ENCODE measurements at places on chromosomes 2 and 18. TPM values are rescaled to one million over a fixed set of nuclear protein-coding genes. Genes with fewer than 3 reads are reported as not detected.

DNA sequence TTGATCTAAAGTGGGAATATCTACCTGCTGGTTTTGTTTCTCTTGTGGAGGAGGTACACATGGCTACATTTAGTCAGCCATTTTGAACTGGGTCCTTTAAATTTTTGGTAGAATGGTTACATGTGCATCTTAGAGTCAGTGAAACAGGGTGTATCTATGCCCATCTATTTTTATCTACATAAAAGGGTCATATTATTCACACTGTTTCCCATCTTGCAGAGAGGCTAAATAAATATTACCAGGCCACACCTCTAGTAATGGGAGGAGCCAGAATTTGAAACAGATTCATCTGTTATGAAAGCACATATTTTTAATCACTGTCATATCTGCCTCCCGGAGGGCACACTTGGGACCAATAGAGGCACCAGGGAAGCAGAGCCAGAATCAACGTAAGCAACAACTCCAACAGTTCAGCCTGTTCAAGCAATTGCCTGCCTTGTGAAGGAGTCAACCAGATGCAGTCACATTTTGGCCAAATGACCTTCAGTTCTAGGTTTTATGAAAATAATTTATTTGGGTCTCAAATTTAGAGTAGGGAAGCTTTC is 376.8 kb downstream of the TSN start:
- no peak for DNase-seq

DNA sequence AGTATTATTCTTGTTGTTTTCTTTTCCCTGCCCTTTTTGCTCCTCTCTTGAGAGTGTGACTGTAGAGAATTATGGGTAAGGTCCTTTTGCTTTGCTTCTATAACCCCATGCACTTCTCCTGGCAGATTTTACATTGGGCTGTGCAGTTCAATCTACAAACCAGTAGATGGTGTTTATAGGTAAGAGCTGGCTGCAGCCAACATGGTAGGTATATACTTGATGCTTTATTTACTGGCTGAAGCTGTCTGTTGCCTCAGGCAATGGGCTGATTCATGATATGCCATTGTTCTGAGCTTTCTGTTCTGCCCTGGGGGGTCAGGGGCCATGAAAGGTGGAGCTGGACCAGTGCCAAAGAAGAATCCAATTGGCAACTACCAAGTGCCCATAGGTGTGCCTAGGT is 48.3 kb upstream of the MYL1 start:
- DNase-seq = no peak

DNA sequence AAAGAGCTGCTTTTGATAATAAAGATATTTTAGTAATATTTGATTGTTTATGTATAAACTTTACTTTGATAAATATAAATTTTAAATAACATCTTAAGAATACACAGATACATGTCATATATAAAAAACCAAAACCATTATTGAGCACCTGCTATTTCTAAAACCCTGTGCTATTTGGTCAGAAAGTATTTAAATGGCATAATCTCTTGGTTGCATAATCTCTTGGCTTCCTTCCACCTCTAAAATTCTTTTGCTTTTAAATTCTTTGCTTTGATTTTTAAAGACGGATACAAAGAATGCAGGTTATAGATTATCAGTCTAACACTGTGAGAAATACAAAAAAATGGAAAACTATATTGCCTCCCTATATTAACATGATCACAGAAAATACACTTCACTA is 36.9 kb downstream of the ACMSD start:
- no peak for DNase-seq

DNA sequence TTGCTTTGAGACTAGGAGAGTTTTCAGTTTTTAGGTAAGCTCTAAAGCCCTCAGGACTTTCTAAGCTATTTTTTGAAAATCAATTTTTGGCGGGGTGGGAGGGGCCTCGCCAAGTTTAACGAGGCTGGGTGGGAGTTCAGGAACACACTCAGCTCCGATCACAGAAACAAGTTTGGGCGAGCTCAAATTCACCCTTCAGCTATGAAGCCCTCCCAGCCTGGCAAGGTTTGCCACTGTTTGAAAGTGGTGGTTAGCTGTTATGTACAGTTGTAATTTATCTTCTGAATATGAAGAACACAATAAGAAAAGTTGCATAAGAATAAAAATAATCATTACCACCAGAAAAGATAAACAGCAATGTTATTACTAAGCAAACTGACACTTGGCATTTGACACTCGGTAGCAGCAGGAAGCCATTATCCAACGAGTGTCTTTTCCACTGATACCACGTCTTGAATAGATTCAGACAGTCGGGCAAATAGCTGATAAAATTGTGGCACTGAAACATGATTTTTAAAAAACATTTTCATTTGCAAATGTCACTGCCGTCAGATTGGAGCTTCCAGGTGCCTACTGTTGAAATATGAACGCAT is 59.8 kb downstream of the KCTD1 start:
- no peak for DNase-seq

- DNase-seq = no peak
Measured at GRCh38 chr2:41955316-41956043, 92.3 kb upstream of the PKDCC start.

SLC9A4 gene
- total RNA-seq = not detected

ABCG5 gene
- not detected for total RNA-seq

RGPD3 gene
- 1.1 TPM for total RNA-seq

NPHP1 gene
- total RNA-seq = 2.4 TPM

PDK1 gene
- 15.0 TPM for total RNA-seq
